ENCODE measurements at places on chromosomes 7 and 10.

GRCh38 chr10:130751106-130751840, 560.2 kb downstream of the TCERG1L start:
- no peak for DNase-seq

- no peak for DNase-seq
Observed at GRCh38 chr10:91980319-91980718, 56.7 kb downstream of the BTAF1 start.

- no peak for DNase-seq
Observed at GRCh38 chr10:3006607-3007006, 60.7 kb upstream of the PFKP start.

GRCh38 chr10:133122171-133122935, 34.6 kb downstream of the ADGRA1 start:
- no peak for DNase-seq

DNA sequence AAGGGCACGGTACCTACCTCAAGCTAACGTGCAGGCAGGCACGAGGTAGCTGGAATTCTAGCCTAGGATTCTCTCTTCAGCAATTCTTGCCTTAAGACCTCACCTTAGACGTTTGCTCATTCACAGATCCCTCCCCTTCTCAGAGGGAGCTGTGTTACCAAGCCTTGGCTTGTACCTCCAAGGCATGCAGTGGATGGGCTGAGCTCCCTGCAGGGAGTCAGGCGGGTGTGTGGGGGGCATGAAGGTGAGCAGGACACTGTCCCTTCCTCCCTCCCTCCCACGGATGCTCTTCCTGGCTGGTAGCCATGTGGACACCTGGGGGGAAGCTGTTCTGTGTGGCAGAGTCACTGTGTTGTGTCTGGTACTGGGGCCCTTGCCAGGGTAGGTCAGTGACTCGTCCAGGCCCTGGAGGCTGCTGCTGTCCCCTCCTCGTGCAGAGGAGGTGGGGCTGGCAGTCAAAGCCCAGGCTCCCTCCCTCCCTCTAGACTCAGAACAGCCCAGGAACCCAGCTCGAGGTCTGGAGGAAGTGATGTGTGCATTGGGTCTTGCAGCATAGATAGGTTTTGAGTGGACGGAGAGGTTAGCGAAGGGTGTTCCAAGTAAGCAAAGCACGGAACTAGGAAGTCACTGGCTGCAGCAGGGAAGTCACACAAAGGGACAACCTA, 222.2 kb upstream of the SH2B2 start:
- DNase-seq: no peak

GRCh38 chr7:27303026-27303425, 60.4 kb downstream of the EVX1 start:
- no peak for DNase-seq

GRCh38 chr7:106193661-106194060, 81.5 kb upstream of the SYPL1 start:
- DNase-seq: no peak

DNA sequence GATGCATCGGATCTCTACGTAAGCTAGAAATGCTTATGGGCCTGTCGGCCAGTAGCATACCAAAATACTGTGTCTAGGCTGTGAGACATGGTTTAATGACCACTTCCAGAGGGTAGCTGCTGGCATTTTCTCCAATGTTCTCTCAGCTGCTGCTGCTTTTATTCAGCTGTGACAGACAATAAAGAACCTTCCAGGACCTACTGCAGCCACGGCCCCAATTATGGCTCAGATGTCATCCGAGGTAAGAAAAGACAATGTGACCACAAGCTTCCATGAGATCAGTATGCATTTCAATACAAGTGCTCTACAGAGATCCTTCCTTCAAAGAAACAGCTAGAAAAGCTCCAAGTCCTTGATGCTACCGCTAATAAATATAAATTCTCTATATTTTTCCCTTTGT, 256.2 kb downstream of the SDHAF3 start:
- DNase-seq: no peak

DNA sequence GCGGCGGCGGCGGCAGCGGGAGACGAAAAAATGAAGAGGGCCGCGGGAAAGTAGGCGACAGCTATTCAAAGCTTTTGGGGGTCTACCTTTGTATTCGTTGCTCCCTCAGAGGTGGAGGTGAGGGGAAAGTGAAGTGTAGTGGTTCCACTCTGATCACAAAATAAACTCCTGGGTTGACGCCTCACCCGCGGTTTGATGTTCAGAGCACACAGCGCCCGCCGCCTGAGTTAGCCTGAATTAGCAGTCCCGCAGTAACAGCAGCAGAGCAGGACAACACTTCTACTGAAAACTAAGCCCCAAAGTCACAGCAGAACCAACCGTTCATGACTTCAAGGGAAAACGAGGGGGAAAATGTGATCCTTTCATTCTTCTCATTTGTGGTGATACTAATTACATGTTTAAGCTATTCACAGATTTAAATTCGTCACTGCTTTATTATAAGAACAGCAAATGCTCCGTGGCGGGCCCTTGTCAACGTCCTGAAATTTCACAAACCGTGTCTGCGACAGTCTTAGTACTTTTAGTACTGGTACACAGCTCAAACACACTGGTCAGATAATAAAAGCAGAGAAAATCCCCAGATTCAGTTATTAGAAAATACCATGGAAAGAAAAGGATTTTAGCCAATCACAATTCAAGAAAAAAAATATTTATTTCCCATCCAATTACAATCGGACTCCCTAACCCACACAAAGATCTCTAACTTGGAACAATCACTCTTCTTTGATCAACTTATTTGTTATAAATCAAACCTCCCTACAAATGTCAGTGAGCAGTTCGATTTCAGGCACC, 563 bp upstream of the JMJD1C start:
- peak; percentile 34 for DNase-seq

DNA sequence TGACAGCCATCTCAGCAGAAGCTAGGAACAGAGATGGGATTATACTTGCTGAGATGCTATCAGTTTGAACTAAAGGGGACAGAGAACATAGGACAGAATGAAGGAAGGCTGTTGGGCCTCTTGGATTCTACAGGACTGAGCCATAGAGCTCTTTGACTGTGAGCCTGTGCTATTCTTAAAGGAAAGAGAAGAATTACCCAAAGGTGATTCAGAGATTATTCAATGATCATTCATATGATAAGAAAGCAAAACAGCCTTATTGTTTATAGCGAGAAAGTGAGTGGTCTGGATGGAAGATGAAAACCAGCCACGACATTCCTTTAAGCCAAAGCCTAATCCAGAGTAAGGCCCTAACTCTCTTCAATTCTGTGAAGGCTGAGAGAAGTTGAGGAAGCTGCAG, 69.7 kb upstream of the NEUROD6 start:
- DNase-seq: no peak

GRCh38 chr7:16320099-16320660, 101.2 kb downstream of the CRPPA start:
- peak; percentile 48 for DNase-seq

- DNase-seq: no peak
Observed at GRCh38 chr7:113715981-113716856, 202.6 kb downstream of the PPP1R3A start.

DNA sequence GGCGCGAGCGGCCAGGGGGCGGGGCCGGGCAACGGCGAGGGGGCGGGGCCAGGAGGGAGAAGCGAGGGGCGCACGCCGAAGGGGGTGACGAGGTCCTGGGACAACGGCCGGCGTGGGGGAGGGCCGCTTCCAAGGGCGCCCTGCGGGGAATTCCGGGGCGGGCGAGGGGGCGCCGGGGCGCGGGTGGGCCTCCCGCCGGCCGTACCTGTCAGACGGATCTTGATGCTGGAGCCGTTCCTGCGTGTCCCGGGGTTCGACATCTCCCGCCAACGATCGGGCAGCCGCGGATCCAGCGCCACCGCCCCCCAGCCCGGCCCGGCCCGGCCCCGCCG, 421 bp downstream of the SMURF1 start:
- DNase-seq: no peak

DNA sequence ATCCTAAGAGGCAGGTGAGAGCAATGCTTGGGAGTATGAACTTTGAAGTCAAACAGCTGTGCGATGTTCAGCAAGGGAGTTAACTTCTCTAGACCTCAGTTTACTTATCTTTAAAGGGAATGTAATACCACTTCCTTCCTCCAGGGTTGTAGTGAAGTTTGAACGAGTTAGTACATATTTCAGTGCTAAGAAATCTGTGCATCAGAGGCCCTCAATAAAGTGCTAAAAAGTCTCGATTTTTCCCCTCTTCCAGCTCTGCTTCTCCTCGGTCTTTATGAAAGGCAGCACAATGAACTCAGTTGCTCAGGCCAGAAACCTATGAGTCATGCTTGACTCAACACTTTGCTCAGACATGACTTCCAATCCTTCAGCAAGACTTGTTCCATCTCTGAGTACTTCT, 418.9 kb downstream of the MDFIC start:
- no peak for DNase-seq

DNA sequence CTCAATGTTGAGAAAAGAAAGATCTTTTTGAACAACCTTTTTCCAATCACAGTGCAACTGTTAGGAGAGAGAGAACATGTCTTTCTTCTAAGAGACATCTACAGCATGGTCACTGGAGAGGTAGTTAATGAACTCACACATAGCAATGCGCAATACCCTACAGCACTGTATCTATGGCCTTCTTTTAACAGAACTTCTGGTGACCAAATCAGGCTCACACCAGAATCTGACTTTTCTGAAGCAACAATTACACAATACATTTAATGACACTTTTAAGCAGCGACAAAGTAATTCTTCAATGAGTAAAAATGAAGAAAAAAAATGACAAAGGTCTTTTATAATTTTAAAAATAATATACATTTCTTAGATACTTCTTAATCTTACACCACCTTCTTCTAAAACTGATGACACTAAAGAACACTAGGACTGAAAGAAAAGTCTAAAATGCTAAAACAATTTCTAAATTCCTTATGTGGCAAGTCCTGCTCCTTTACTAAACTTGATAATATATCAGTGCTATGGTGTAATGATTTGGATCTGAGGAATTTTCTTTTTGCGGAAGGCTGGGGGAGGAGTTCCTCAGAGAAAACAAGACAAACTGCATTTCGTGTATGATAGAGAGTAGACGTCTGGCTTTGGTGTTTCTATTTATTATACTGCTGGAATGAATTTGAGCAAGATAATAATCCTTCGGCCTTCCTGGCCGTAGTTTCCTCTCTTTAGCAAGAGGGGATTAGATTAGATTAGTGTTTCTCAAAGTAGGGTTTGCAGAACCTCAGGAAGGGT, 166.3 kb downstream of the ZNF438 start:
- no peak for DNase-seq

DNA sequence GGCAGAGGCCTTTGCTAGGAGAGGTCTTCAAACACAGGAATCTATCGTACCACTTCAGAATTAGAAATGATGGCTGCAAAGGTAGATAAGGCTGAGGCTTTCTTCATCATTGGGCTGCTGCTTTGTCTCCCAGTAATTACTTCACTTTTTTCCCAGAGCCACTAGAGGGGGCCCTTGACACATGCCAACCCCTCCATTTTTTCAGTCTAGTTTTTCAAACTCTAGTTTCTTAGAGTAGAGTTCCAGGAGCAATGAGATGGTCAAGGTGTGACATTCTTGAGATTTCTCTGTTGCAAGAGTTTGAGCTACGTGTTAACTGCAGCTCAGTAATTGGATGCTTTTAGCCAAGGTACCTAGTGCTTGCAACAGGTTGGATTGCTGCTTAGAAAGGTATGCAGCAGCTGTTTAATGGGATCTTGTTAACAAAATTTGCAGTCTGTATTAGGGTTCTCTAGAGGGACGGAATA, 33.8 kb upstream of the RBM20 start:
- peak; percentile 38 for DNase-seq

GRCh38 chr7:135964791-135965190, 12.4 kb downstream of the MTPN start:
- DNase-seq: no peak

DNA sequence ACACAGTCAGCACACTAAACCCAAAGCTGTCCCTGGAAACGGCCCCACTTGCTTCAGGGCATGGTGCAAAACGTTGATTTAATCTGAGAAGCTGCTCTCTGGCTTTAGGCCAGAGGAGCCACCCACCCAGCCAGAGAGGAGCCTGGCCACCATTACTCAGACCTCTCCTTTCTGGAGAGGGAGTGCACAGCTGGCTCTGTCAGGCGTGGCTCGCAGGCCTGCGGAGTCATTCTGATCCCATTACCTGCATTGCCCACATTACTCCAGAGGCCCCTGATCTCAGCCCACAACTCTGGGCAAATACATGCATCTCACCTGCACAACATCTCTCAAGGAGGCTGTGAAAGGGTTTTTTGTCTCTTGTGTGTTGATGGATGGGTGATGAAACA, 370.0 kb upstream of the IGFBP3 start:
- DNase-seq: no peak

DNA sequence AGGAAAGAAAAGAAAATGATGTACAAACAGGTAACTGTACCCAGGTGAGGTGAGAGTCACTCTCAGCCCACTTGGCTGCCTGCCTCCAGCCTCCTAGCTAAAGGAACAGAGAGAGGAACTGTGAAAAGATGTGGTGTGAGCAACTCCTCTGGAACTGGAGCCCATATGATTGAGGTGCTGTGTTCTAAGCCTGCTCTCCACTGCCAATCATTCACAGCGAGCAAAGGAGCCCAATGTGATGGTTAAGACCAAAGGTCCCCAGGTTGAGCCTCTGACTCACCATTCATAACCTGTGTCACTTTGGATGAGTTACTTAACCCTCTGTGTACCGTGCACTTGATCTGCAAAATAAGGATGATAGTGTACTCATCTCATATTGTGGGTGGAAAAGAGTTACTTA, 868.1 kb upstream of the AUTS2 start:
- no peak for DNase-seq

DNA sequence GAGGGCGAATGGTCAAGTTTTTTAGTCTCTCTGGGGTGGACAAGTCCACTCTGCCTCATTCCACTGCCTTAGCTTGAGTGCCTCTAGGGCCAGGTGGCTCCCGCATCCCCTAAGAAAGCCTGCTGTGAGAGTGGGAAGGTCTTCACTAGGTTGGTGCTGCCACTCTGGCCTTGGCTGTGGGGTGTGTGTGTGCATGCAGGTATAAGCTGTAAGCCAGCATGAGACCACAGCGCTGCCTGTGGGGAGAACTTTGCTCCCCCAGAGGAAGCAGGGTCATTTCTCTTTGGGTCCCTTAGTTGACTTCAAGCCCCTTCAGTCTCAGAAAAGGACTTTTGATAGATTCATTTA, 25.5 kb upstream of the PCBD1 start:
- DNase-seq: no peak
